ENCODE measurements at places on chromosomes 3 and 15.

DNA sequence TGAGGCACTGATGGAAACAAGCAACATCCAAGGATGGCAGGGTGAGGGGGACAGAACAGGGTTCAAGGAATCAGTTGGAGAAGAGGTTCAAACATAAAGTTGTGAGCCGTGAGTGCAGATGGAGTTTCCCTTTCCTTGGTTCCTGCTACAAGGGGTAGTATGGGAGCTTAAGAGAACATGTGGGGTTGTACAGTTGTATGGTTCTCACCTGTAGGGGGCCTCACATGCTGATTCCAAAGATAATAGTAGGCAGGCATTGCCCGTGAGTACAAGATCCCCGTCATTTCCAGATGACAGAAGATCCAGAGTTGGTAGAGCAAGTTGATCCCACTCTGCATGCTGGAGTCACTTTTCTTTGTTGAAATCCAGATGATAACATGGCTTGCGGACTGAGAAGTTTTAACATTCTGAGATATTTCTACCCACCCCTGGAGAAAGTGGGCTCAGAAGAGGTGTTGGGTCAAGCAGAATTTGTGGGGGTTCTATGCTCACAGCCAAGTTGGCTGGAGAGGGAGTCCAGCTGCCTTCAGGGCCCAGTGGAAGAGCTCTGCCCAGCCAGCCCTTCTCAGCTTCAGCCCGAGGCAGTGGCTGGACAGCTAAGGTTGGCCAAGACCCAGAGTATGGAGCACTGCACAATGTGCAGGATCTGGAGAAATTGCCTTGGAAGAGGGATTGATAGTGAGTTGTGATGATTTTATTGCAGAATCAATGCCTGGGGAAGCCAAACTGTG is 141.8 kb downstream of the THSD4 start:
- DNase-seq, result no peak

DNA sequence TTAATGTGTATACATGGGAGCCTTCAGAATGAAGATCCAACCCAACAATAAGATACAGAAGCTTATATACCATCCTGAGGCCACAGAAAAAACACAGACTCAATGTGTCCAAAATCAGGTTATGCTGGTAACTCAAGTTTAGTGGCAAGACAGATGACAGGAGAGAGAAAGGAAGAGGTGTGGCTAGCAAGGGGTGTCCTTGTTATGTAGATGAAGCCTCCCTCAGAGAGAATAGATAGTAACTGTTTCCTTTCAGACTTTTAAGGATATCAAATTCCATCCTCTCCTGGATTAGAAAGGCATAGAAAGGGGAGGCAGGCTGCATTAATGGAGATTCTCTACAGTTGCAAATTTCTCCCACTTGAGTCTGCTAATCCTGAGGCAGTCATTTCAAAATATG is 447.4 kb downstream of the GABRB3 start:
- DNase-seq, result no peak

DNA sequence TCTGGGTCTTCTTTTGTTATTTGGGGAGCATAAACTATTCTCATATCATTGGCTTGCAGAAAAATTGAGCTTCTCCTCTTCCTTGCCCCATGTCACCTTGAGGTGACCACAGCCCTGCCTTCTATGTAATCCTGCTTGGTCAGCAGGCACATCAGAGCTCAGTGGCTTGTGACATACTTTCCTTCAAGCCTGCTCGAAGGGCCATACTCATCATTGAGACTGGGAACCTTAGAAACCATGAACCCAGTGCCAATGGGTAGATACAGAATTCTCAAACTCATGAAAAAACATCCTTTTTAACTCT is 3.7 kb upstream of the CCR2 start:
- DNase-seq, result no peak

GRCh38 chr3:186519021-186519658 is 25.0 kb downstream of the CRYGS start:
- DNase-seq, result no peak

Data from islet precursor cell (in vitro differentiated cells).